ENCODE measurements at places on chromosomes 13 and 19.

GRCh38 chr13:70310396-70311119 lies 202.3 kb upstream of the KLHL1 start:
- DNase-seq: peak; percentile 26

GRCh38 chr13:81568824-81569223 lies 1227.9 kb upstream of the SPRY2 start:
- DNase-seq: no peak

DNA sequence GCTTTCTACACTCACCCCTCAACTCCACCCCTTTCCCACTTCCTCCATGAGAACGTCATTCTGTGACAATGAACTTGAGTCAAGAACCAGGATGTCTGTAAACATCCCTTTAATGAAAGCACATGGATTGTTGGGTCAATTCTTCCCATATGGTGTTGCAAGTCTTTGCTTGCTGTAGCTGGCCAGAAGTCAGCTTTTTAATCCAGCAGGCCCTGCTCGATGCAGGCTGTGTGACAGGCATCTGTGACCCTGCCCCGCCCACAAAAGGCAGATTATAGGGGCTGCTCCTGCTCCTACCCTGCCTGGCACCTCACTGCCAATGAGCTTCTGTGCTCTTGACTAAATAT lies 78.0 kb downstream of the STARD13 start:
- no peak for DNase-seq

DNA sequence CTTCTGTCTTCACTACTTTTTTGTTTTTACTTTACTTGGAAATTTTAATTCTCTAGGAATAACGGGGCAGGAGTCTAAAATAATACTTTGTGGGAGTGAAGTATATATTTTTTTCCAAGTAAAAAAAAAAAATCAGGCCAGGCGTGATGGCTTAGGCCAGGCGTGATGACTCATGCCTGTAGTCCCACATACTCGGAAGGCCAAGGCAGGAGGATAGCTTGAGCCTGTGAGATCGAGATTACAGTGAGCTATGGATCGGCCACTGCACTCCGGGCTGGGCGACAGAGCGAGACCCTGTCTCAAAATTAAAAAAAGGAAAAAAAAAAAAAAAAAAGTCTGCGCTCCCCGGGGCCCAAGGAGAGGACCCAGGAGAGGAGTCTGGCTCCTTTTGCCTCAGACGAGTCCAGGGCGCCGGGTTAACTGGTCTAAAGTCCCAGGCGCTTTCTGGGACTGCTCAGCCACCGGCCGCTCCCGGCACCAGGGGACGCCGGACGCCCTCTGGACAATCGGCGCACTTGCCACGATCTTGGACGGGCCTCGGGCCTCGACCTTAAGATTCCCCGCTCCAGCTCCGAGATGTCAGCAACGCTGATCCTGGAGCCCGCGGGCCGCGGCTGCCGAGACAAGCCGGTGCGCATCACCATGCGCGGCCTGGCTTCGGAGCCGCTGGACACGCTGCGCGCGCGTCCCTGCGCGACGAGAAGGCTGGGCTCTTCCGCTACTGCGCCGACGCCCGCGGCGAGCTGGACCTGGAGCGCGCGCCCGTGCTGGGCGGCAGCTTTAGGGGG lies 2.7 kb upstream of the ZFP82 start:
- no peak for DNase-seq

- DNase-seq: no peak
Observed at GRCh38 chr13:20658451-20659040, 45.0 kb upstream of the IL17D start.

DNA sequence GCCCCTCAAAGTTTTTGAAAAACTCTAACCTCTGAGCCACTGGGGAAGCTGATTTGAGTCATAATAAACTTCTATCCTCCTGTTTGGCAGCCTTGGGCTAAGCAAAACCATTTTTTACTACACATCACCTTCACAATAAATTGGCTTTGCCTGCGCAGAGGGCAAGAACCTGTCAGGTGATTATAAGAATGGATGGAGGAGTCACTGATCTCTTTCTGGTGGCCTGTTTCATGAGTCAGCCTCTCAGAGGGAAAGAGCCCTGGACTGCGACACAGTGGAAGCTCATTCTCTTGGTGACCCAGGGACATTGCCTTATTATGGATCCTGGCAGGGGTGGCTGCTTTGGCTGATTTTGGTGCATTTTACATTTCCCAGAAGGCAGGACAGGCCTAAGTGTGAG lies 17.5 kb upstream of the PSG9 start:
- DNase-seq: no peak

- DNase-seq: no peak
Observed at GRCh38 chr13:94239135-94239534, 240.3 kb downstream of the DCT start.

- DNase-seq: no peak
Observed at GRCh38 chr13:26480246-26480855, 77.1 kb upstream of the WASF3 start.

DNA sequence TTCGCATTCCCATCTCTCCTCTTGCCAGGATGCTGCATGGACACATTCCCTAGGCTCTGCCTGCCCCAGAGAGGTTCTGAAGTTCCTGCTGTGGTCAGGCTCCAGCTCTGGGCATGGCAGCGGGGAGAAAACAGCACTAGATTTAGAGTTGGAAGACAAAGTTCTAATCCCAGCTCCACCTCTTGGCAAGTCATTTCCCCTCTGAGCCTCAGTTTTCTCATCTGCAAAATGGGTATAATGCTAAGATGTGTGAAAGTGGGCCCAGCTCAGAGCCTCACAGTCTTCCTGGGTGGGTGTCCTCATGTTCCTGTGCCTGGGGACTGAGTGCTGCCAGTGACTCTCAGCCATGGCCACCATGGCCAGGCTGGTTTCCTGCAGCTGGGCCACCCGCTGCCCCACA lies 9.6 kb downstream of the PEPD start:
- DNase-seq: no peak

DNA sequence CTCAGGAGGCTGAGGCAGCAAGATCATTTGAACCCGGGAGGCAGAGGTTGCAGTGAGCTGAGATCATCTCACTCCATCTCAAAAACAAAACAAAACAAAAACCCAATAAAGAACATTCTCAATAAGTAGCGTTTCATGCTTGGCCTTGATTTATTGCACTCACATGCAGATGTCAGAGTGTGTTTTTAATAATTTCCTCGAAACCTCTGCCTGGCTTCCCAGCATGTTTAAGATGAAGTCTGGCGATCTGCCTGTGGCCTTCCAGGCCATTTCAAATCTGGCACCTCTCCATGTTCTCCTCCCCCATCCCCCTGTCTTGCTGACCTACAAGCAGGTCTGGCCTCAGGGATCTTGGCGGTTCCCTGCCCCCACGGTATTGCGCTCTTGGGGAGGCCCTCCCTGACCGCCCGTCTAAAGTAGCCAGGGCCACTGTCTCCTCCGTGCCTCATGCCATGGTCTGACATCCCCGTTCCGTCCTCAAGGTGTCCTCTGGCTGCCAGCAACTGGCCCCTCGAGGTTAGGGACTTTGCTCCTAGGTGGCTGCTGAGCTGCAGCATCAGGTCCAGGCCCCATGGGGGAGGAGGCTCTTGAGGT lies 1.6 kb downstream of the WDR88 start:
- DNase-seq: no peak

DNA sequence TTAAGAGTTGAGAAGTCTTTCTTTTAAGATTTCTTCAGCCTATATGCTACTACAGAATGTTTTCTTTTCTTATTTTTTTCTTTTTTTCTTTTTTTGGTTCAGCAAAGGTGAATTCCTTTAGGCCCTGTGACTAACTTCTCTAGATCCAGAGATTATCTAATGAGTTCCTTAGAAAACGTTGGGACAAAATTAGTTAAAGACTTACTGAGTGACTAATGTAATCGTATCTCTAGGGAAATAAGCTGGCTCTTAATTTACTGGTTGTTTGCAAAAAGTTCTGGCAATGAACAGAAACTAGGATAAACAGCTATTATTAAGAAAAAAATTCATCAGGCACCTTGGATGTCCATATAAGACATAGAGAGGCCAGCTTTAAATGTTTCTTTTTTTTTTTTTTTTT lies 30.7 kb upstream of the CSNK1A1L start:
- DNase-seq: no peak

GRCh38 chr13:94057618-94058186 lies 421.8 kb downstream of the DCT start:
- no peak for DNase-seq

GRCh38 chr19:17526922-17527321 lies 15.5 kb downstream of the PGLS start:
- DNase-seq: no peak

DNA sequence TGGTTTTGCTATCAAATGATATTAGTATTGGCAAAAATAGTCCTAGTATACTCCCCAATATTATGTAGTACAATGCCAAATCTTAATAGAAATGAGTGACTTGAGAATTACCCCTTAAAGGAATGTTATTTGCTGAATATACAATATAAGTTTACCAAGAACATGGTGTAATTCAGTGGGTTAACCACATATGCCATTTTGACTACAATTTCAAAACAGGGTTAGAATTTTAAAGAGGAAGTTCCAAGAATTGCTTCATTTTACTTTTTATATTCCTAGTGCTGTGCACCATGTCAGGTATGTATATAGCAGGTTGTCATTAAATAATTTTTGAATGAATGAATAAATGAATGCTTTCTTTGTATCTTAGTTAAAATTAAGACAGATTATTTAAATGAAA lies 66.3 kb downstream of the LMO7 start:
- DNase-seq: no peak

DNA sequence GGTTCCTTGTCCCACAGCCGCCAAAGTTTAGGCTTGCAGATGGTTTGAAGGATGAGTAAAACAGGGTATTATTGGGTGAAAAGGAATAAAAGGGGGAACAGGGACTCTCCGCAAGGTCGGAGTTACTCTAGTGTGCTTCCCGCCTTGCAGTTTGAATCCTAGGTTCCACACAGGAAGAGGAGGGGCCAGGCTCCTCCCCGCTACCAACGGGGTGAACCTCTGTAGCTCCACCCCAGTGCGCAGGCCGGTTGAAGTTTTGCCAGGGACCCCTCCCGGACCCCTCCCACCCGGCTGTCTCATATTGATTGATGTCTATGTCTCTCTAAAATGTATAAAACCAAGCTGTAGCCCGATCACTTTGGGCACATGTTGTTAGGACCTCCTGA lies 11.6 kb upstream of the GTF2F2 start:
- DNase-seq: no peak

- no peak for DNase-seq
Observed at GRCh38 chr19:30161770-30162169, 210.4 kb upstream of the ZNF536 start.

DNA sequence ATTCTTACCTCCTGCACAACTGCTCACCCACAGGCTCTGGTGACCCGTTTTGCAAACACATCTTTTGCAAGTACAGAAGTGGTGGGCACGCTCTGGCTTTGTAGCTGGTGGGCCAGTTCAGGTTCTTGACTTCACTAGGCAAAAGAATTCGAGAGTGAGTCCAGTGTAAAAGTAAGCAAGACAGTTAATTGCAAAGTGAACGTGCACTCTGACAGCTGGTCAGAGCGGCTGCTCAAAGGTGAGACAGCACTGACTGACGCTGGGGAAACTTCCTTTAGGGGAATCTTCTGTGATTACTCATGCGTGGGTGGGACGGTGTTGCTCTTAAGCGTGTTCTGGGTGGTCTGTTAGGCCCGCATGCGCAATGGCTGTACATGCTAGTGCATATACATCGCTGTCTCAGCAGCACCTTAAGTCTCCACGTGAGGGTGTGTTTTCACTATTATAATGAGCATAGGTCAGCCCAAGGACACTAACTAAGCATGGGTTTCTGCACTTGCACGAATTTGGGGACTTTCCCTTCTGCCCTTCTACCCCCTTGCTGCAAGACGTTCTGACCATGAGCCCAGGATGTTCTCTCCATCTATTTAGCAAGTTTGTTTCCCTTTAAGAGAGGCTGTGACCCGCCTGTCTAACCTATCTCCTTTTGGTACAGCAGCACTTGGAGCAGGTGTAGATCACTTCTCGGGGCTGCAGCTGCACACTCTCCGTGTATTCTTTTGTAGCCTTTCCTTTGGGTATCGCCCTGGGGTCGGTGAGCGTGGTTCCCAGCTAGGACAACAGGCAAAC lies 30.2 kb upstream of the CD33 start:
- DNase-seq: no peak

DNA sequence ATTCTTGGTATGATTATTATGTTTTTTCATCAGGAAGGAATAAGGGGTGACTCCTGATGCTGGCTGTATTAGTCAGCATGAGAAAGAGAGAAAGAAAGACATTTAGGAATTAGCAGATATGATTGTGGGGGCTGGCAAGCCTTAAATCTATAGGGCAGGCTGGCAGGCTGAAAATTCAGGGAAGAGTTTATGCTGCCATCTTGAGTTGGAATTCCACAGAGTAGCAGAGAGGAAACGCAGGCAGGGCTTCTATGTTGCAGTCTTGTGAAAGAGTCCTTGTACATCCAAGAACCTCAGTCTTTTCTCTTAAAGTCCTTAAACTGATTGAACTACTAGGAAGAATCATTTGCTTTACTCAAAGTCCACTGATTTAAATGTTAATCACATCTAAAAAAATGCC lies 262.7 kb upstream of the SLC10A2 start:
- DNase-seq: no peak

DNA sequence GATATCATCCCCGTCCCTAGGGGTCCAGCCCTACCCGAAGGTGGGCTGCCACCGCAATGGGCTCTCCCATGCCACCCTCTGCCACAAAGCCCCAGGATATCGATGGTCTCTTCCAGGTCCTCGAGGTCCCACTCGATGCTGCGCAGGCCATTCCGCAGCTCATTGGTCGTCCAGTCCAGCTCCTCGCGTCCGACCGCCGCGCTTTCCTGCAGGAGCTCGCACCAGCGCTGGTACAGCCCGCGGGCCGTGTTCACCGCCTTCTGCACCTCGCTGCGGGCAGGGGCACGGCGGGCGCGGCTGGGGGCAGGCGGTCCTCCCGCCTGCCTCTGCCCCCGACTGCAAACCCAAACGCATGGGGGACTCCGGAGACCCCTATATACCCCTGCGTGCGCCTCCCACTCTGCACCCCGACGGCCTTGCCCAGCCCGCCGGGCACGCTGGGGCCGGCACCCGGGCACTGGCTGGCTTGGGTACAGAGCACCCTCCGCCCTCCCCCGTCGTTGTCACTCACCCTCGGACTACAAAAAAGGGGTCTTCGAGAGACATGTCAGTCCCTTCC lies 468 bp downstream of the STX10 start:
- no peak for DNase-seq

DNA sequence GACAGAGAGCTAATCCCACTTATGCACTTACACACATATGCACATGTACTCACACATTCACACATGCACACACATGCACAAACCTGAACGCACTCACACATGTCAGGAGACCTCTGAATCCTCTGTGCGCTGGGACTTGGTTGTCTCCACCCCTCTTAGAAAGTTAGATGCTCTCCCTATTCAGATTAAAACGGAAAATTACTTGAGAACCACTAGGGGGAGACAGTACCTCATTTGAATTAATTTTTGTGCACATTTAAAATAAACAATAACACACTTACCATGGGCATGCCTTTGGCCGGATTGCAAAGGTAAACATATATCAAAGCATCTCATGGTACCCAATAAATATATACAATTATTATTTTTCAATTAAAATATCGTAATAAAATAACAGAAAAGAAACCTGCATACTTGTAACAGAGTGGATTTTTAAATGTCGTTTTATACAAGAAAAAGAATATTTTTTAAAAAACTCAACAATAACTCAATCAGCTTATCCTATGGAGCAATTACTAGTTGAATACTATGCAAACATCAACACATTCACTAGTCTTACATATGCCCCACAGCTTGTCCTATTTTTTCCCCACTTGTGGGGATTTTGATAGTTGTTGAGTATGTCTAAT lies 9.5 kb upstream of the LILRB4 start:
- DNase-seq: peak; percentile 31
